Eye (tissue), 1 donor: ENCODE measurements at places on chromosomes 12 and 14.
A peak's percentile ranks its signal among the peaks of the same experiment; 100 is the strongest.

- DNase-seq = no peak
Observed at GRCh38 chr12:112466011-112466422, 47.3 kb downstream of the PTPN11 start.

DNA sequence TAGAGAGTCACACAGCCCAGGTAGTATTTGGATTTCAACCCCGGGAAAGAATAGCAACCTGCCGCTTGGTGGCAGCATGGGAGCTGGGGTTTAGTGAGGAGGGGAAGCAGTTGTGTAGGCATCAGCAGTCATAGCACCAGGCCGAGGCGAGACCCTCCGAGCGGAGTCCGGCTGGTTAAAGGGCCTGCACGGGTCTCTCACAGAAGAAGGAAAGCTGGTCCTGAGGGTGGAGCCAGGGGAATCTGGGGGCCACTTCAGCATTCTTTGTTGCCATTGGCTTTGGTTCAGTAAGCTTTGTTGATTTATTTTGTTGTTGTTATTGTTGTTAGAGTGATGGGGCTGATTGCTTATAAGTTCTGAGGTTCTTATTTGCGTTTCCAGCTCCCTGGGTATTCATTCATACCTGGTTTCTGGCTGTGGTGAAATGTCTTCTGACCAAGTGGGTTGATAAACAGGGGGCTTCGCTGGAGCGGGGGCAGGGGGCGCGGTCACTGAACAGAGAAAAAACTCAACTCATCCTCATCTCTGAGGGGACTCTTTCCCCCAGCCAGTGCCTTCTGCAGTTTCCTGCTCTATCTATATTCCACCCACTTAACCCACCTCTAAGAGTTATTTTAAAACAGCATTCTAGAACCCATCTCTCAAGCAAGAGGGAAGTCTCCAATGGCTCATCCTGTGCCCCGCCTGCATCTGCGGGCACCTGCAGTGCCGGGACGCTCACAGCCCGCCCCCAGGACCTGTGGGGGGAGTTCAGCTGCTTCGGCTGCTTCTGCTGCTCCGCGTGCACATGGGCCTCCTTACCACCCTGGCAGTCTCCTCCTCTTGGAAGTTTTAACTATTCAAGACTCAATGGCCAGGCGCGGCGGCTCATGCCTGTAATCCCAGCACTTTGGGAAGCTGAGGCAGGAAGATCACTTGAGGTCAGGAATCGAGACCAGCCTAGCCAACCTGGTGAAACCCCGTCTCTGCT, 11.6 kb downstream of the CKB start:
- no peak for DNase-seq

GRCh38 chr12:121376754-121377697, 22.9 kb upstream of the RNF34 start:
- DNase-seq = no peak

- DNase-seq = peak; percentile 88
Observed at GRCh38 chr12:57240066-57240921, 10.7 kb downstream of the STAC3 start.

- DNase-seq = peak; percentile 36
Observed at GRCh38 chr14:22824711-22825359, 4.9 kb upstream of the MRPL52 start.

DNA sequence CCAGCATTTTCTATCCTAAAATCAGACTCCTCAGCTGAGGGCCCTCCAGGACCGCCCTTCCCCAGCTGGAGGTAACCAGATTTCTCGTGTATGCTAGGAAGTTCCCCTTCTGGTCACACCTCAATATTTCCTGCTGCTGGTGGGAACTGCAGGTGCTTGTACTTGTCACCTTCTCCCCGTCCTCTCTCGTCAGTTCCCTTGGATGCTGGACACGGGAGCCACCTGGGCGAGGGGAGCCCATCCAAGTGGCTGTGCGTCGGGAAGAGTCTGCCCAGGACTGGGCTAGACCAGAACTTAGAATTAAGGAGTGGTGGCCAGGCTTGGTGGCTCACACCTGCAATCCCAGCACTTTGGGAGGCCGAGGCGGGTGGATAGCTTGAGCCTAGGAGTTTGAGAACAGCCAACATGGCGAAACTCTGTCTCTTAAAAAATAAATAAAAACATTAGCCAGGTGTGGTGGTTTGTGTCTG, 23.2 kb upstream of the KIF26A start:
- no peak for DNase-seq

DNA sequence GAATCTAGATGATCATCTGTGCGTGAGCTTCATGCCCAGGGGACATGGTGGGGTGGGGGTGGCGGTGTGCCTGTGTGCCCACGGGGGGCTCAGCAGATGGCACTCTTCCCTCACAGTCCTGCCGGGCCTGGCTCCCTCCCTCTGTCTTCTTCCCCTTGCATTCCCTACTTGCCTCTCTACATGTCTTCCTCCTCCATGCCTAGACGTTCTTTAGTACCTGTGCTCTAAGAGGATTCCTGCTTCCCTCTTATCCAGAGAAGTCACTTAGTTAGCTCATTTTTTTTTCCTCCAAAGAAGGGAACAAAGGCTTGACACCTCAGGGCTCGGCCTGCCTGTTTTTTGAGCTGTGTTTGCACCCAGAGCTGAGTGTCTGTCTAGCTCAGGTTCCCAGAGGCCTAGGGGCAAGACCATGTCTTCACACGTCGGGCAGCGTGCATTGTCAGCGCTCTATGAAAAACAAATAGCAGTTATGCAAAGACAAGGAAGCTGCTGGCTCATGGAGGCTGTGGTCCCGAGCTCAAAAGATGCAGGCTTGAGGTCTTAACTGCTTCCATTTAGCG, 48.8 kb downstream of the NINJ2 start:
- DNase-seq = peak; percentile 33

GRCh38 chr12:128820723-128821432, 2.9 kb downstream of the SLC15A4 start:
- no peak for DNase-seq

DNA sequence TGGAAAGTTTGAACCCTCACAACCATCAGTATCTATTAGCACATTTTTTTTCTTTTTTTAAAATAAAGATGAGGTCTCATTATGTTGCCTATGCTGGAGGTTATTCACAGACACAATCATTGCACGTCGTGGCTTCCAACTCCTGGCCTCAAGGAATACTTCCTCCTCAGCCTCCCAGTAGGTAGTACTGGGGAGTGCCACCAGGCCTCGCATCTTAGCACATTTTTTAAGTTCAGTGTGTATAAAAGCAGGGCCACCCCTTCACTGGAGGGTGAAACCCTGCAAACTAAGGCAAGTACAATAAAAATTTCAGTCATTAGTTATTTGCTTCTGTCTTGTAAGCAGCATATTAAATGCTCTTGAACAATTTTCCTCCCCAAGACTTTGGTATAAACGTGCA, 114.2 kb upstream of the SINHCAF start:
- DNase-seq = no peak

GRCh38 chr14:65961004-65961403, 525.2 kb upstream of the CCDC196 start:
- peak; percentile 48 for DNase-seq

DNA sequence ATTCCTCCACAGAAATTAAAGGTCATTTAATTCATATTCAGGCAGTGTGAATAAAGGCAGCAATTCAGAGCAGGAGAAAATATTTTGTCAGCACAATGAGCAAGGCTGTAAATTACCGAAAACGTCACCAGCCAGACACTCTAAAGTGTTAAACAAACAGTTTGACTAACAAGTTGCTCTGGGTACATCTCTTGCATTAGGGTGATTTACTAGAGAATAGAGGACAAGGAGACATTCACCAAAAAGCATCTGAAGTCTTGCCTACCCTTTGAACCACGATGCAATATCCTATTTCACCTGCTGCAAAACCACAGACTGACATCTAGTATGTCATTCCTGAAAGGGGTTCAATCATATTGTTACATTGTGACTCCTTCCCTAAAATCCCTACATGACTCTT, 27.1 kb upstream of the GPHB5 start:
- DNase-seq = no peak

DNA sequence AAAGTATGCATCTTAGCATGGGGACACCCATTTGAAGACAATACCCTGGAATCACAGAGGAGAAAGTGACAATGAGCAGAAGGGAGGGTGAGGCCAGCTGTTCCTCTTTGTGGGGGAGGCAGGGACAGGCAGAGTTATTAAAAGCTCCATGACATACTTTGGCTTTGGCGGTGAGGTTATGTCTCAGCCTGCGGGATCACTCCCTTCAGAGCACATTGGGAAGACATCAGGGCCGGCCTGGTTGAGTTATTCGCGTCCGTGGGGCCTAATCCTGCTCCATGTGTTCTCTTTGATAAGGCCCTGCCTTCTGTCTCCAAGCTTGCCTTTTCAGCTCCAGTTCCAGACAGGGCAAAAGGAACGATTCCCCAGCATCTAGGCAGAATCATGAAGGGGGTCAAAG, 98.8 kb upstream of the NTF3 start:
- DNase-seq = peak; percentile 21

- no peak for DNase-seq
Observed at GRCh38 chr12:51240971-51241370, 2.3 kb downstream of the DAZAP2 start.

DNA sequence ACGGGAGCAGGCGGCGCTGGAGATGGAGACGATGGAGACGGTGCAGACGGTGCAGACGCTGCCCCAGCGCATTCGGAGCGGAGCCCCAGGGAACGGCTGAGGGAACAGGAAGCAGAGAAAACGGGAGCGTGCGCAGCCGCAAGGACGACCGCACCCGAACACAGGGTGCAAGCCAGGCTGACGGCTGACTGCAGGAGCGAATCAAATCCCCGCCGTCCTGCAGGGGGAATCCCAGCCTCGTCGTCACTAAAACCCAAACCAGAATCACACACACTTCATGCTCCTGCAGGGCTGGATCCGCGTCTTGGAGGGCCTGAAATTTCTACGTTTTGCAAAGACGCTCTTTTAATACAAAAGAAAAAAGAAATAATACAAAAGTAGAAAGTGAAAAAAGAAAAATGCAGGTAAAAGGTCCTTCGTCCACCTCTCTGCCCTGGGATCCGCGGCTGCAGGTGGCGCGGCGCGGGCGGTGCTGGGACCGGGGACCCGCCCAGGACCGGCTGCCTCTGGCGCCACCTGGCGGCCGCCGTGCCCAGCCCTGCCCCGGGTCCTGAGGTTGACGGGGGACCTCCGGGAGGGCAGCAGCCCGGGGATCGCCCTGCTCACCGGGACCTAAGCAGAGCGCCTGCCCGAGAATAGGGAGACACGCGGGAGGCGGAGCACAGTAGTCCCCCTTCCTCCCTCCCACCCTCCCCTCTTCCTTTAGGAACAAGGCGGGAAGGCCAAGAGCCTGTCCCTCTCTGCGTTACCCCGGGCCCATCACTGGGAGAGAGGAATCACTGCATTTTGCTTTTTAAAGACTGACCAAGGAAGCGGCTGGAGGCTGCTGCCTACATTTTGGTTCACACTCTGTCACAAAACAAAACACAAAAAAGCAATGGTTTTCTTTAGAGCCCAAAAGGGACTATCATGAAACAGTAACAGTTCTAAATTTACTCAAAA, 20.1 kb downstream of the STX2 start:
- peak; percentile 78 for DNase-seq

- DNase-seq = peak; percentile 15
Observed at GRCh38 chr14:47153746-47154145, 502.2 kb upstream of the RPL10L start.

- DNase-seq = no peak
Observed at GRCh38 chr14:39861696-39862095, 429.5 kb upstream of the FBXO33 start.

GRCh38 chr14:105979446-105979845, 453.1 kb downstream of the TMEM121 start:
- DNase-seq = no peak

GRCh38 chr12:105721891-105722290, 391.4 kb downstream of the C12orf75 start:
- no peak for DNase-seq

DNA sequence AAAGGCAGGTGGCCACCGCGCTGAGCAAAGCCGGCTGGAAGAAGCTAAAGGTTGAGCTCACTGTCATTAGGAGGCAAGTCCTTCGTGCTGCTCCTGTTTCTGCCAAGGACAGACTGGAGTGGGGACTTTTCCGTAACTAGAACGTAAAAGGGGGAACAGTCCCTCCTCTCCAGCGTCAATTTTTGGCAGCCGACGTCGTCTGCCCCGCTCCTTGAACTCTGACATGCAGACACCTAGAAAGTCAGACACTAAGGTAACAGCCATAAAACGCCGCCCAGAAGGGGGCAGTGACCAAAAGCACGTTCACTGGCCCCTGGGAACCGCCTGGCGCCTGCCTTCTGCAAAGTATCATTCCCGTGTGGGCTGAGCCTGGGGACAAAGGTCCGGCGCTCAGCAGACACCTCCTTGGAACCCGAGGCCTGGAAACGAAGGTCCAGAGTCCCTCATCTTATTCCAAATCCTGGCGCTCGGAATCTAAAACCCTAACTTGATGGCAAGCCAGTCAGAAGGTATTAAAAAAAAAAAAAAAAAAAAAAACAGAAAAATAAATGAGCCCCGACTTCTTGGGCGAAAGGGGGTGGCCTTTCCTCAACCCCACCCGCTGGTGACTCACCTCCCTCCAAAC, 1.1 kb upstream of the LRP1 start:
- DNase-seq = no peak

DNA sequence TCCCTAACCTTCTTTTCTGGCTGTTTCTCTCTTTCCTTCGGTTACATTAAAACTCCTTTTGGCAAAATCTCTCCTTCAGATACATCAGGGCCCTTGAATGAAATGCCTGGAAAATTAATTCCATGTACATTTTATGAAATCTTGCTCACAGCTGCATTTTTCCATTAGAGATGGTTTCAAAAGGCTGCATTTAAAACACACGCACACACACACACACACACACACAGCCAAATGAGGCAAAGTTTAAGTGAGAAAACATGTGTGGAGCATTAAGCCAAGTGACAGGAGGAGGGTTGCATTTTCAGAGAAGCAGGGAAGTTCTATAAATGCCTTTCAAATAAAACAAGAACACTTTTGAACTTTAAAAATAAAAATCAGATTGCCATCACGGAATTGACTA, 216.4 kb downstream of the LRIG3 start:
- DNase-seq = peak; percentile 71

DNA sequence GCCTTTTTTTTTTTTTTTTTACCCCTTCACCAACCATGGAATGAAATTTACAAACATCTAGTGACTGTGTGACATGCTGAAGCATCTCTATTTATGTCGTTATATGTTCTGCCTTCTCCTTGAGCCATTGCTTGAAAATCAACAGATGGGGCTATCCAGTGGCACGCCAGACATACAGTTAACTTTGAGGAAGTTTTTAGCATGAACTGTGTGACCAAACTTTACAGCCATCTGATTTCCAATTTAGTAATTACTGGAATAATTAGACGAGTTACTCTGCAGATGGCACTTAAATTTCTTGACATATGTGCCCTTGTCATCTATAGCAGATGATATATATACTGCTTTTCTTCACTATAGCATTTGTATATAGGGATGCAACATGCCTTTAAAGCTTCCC, 192.1 kb downstream of the SNAPC1 start:
- DNase-seq = no peak

GRCh38 chr14:71320734-71321573, 413.7 kb downstream of the PCNX1 start:
- peak; percentile 85 for DNase-seq

- DNase-seq = peak; percentile 74
Observed at GRCh38 chr14:60652674-60653651, 3.7 kb upstream of the SIX1 start.

- DNase-seq = no peak
Observed at GRCh38 chr12:105190530-105190929, 45.4 kb downstream of the APPL2 start.
